CD4-positive, alpha-beta T cell treated with Interleukin-4 for 4 hours (primary cell): ENCODE measurements at places on chromosomes 4 and X.

GRCh38 chrX:4675686-4676300, 962.3 kb upstream of the PRKX start:
- no peak for DNase-seq

GRCh38 chr4:182449186-182449929, 206.2 kb downstream of the TENM3 start:
- DNase-seq, result no peak

GRCh38 chr4:42618023-42618422, 38.9 kb downstream of the ATP8A1 start:
- DNase-seq, result no peak

DNA sequence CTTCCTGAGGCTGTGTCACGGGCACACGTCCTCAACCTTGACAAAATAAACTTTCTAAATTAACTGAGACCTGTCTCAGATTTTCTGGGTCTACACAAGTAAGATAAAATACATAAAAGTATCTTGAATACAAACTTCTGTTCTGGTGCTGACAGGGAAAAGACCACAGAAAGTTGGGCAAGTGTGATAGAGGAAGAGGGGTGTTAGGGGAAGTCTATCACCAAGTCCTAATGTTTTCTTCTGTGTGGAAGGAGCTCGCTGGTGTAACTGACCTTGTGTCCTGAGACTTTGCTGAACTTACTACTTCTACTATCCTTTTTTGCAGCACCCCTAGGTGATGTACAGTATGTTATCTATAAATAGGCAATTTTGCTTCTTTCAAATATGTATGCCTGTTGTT, 97.0 kb upstream of the STIM2 start:
- DNase-seq, result no peak

DNA sequence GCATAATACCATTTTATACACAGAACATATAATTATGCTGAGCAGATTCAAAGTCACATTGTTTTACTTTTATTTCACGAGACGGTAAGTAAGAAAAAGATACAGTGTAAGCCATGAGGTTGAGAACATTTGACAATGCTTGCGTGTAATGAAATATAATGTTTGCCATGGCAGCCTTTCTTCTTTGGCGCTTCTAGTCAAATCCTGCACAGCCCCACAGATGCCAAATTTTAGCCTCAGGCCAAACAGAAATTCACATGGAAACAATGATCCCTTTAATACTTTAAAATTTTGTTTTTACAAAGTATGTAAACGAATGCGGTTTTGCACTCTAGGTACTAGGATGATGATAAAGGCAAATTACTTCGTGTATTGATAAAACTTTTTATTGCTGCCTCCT, 502.7 kb upstream of the SMIM31 start:
- DNase-seq, result no peak

DNA sequence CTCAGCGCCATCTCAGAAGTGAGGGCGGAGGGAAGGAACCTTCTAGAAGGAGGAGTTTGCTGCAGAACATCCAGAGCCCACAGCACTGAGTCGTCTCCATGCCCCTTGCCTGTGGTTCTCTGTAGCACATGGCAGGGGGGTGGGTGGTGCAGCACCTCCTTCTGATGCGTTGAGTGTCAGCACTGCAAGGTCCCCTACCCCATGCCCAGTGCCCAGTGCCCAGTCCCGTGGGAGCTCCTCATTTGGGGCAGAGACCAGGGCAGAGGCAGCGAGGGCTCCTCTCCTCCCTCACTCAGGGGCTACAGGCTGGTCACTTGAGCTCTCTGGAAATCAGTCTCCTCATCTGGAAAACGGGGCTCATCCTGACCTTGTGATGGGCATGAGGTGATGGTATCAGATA, 78.1 kb downstream of the HTRA3 start:
- no peak for DNase-seq
